ENCODE measurements at places on chromosomes 2 and 18.

GRCh38 chr2:221747289-221747972, 175.3 kb upstream of the EPHA4 start:
- DNase-seq, result no peak

GRCh38 chr2:122596598-122596997, 841.1 kb downstream of the TSN start:
- DNase-seq, result no peak

DNA sequence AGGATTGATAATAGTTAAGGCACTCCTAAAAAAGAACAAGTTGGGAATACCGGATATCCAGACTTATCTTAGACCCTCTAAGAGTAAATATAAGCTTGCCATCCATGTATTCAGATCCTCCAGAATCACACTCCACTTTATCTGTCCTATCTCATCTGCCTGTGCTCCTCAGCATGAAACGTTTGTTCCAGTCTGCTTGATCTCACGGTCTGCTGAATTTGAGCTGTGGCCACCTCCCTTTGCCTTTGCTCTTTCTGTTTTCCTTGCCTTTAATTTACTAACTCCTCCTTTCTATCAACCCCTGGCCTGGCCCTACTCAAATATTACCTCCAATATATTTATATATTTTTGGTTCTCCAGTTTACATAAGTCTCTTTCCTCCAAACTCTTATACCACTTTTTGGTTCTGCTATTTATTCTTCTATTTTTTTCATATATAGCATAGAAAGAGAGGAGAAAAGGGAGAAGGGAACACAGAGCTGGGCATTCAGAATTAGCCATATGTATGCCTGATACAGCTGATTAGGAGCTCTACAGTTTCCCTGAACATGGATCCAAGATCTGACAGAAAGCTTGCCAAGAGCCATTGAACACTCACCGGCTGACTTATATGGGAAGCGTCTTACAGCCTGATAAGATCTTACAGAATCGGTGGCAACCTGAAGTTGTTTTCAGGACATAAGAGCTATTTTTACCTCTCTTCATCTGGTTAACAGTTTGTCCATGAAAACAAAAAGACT, 21.8 kb upstream of the DNAJC27 start:
- DNase-seq, result no peak

- DNase-seq, result no peak
Measured at GRCh38 chr2:25388491-25388890, 46.8 kb upstream of the DNMT3A start.

GRCh38 chr2:161245671-161246070, 62.6 kb upstream of the PSMD14 start:
- no peak for DNase-seq

- no peak for DNase-seq
Measured at GRCh38 chr2:178477443-178478129, 814 bp downstream of the FKBP7 start.

DNA sequence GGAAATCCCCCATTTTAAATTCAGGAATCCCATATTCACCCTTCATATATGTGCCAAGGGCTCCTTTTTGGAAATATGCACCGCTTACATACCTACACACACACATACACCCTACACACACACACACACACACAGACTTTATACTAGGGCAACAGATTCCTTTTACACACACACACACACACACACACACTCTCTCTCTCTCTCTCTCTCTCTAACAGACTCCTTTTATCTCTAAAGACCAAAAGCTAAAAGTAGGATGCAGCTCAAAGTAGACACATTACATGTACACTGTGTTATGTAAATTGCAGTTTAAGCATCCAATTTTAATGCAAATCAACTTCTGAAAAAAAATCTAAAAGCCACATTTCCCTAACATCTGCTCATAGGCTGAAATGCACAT, 130.9 kb upstream of the CAPN13 start:
- no peak for DNase-seq

DNA sequence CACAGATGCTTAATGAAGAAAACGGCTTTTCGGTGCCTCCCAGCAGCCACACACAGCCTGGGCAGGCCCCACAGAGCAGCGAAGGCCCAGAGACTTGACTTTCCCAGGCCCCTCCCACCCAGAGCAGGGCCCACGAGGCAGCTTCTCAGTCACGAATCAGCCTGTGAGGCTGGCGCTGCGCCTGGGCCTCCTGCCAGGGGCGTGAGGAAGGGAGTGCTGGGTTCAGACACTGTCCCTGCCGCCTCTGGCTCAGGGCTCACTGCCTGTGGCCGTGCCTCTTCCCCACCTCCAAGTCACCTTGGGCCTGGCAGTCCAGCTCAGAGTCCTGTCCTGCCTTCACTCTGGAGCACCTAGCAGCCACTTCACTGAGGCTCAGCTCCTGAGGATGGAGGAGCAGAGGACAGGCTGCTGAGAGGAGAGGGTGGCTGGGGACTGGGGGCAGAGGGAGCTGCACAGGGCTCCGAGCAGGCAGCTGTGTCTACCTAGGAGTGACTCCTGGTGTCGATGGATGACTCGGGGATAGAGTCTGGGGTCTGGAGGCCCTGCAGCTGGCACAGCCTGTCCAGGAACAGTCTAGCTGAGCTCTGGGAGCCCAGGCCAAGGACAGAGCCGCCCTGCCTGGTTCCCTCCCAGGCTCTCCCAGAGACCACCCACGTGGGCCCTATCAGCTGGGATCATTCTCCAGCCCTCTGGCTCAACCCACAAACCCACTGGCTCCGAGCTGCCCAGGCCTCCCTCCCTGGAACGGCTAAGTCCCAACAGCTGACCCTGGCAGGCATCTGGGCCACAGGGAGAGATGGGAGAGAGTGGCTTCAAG, 36.4 kb upstream of the FOSL2 start:
- DNase-seq, result no peak

DNA sequence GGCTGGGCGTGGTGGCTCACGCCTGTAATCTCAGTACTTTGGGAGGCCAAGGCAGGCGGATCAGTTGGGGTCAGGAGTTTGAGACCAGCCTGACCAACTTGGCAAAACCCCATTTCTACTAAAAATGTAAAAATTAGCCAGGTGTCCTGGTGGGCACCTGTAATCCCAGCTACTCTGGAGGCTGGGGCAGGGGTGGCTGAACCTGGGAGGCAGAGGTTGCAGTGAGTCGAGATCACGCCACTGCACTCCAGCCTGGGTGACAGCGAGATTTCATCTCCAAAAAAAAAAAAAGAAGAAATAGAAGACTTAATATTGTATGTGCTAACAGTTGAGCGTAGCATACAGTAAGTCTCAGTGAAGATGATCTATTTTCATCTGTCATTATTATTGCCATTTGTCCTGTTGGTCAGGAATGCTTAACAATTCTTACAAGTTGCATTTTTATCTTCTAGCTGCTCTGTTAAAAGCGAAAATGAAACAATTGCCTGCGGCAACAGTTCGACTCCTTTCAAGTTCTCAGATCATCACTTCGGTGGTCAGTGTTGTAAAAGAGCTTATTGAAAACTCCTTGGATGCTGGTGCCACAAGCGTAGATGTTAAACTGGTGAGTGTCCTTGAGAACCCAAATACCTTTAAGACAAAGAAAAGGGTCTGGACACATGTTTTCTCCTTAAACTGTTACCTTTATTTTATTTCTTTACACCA, 7.2 kb downstream of the PMS1 start:
- DNase-seq, result no peak

All from epithelial cell of proximal tubule (primary cell).